ENCODE measurements at places on chromosomes 16 and 17.
A peak's percentile ranks its signal among the peaks of the same experiment; 100 is the strongest.

DNA sequence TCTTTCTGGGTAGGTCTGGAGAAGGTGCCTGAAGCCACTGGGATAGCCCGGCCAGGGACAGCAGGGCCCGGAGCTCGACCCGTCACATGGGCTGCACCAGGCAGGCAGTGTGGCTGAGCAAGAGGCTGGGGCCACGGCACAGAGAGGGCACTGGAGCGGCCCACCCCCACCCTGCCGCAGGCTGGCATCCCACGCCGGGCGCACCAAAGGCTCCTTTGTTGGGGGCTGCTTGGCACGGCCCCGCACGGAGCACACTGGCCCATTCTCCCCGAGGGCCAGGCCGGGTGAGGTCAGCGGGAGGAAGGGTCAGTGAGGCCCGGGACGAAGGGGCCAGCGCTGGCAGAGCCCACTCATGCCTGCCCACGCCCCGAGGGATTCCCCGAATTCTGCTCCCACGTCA, 36.5 kb upstream of the PVALEF start:
- DNase-seq = no peak

DNA sequence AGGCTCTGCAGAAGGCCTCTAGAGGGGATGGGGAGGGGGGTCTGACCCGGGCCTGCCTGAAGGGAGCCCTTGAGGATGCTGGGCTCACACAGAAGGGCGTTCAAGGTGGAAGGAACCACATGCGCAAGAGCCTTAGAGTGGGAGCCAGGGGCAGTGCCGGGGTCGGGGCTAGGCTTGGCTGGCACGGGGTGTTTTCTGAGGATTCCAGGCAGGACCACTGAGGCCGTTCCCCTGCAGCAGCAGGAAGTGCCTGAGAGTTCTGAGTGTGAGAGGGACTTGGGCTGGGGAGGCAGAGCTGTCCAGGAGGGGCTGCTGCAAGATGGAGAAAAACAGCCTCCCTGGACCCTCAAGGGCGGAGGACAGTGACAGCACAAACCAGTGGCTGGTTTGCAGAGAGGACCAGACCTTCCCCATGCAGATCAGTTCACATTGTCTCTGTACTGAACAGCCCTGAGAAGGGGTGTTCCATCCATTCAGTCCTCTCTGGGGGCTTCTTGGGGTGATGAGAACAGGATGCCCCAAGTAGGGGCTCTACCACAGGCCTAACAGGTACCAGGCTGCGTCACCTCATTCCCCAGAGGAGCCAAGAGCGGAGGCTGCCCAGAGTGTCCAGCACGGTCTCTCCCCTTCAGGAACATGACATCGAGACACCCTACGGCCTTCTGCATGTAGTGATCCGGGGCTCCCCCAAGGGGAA, 3.4 kb downstream of the NDRG4 start:
- no peak for DNase-seq

DNA sequence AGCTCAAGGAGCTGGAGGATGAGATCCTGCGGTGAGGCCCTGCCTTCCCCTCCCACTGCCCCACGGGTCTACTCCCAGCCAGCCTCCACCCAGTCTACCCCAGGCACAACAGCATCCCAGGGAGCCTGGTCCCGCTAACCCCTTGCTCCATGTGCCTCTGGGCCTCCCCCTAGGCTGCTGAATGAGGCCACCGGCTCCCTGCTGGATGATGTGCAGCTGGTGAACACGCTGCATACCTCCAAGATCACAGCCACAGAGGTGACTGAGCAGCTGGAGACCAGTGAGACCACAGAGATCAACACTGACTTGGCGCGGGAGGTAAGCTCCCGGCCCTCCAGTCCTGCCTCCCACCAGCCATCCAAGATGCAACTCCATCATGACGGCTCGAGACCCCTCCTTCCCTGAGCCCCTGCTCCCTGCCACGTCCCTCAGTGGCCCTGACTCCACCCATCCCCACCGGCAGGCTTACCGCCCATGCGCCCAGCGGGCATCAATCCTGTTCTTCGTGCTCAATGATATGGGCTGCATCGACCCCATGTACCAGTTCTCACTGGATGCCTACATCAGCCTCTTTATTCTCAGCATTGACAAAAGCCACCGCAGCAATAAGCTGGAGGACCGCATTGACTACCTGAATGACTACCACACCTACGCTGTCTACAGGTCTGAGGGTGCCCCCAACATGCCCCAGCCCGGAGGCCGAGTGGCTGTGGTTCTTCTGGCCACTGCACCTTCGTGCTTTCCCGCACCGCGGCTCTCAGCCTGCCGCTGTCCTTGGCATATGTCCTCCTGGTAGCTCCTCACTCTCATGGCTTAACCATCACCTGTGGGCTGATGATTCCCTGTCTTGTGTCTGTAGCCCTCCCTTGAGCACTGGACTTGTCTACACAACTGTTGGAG, 15.0 kb upstream of the KDM6B start:
- no peak for DNase-seq

- DNase-seq = peak; percentile 41
These were observed 40.8 kb downstream of the MRC2 start for GRCh38 chr17:62668091-62668804.

DNA sequence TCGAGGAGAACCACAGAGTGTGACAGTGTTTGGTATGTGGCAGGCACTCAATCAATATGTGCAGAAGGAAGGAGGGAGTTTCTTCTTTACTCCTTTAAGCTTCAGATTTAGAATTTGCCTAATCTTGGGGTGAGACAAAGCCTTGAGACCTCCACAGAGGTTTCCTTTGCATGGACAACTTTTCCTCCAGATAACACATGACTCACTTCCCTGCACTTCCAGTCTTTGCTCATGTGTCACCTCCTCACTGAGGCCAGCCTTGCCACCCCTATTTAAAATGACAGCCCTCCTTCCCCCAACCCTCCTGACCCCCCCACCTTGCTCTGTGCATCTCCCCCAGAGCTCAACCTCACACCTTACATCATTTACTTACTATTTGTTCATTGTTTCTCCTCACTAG, 17.4 kb upstream of the NOS2 start:
- no peak for DNase-seq

DNA sequence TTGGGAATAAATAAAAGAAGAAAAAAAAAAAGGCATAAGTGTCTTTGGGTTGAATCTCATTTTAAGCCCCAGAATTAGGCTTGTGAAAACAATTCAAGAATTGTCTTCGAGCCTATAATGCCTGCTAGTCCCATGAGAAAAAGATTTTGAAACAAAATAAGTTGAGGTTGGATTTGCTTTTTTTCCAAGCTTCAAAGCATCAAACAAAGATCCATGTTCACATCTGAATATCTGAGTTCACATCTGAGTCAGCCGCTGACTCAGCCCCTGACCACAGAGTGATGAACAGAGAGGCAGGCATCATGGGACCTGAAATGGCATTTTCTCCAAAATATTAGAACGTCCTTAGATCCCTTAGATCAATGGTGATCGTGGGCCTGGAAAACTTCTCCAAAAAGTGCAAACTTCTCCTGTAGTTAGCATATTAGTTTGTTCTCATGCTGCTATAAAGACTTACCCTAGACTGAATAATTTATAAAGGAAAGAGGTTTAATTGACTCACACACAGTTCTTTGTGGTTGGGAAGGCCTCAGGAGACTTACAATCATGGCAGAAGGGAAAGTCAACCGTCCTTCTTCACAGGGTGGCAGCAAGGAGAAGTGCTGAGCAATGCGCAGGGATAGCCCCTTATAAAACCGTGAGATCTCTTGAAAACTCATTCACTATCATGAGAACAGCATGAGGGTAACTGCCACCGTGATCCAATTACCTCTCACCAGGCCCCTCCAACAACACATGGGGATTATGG, 294.6 kb upstream of the HSBP1 start:
- DNase-seq = peak; percentile 89

GRCh38 chr17:63695889-63696288, 4.0 kb downstream of the LIMD2 start:
- DNase-seq = no peak

GRCh38 chr17:66647391-66647983, 187.4 kb upstream of the CACNG5 start:
- DNase-seq = no peak

DNA sequence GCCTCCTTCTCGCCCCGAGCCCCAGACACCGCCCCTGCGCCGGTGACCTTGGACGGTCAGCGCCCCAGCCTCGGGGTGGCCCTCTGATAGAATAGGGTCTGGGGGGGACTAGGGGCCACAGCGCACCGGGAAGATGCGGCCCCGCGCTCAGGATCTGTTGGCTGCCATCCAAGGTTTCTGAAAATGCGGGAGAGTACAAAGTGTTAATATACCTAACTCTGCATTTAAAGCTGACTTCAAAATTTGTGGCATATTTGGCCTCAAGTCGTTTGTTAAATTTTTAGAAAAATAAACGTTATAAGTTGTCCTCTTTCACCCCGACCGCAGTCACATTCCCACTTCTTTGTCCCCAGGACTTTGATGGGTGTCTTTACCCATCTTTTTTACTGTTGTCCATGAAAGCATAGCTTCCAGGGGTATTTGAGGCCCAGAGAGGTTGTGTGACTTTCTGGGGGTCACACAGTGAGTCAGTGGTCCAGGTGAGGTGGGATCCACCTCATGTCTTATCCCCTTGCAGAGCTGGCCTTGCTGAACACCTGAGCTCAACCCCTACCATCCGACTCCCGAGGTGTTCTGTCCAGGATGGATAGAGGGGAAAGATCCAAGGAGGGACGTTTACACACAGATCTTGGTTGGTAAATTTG, 796 bp downstream of the NT5M start:
- DNase-seq = no peak

DNA sequence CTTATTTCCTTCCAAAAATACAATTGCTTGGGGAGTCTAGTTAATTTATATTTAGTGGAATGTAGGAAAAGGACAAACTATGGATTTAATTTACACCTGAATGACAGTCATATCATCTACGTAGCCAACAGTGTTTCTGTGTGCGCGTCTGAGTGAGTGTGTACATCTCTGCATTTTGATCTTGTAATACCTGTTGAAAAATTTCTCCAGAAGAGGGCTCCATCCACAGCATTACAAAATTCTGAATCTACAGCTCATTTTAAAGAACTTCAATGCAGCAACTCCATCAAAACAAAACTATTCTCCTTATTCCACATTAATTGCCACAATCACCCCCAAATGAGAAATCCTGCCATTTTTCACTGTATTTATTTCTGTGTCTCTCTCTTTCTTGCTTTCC, 3.9 kb downstream of the CDH13 start:
- DNase-seq = no peak

DNA sequence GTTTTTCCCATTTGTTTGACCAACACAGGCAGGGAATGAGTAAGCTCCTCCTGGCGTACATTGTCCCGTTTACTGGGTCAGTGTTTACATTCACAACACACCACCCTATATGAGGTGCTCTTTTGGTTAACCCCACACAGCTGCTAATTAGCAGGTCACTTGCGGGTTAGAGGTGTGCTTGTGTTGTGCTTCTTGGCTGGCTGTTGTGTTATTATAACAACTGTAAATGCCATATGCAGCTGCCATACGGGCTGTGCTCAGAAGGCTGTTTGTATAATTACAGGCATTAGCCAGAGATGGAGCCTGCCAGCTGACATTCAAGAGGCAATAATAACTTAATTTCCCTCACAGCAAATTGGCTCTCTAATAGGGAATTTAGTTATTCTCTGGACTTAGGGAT, 205.1 kb upstream of the ELAC2 start:
- no peak for DNase-seq

- no peak for DNase-seq
These were observed 6.7 kb downstream of the PITPNA start for GRCh38 chr17:1555651-1556471.

GRCh38 chr16:73161977-73162376, 114.0 kb upstream of the ZFHX3 start:
- no peak for DNase-seq

GRCh38 chr17:44091200-44091997, 20.9 kb downstream of the G6PC3 start:
- DNase-seq = no peak

DNA sequence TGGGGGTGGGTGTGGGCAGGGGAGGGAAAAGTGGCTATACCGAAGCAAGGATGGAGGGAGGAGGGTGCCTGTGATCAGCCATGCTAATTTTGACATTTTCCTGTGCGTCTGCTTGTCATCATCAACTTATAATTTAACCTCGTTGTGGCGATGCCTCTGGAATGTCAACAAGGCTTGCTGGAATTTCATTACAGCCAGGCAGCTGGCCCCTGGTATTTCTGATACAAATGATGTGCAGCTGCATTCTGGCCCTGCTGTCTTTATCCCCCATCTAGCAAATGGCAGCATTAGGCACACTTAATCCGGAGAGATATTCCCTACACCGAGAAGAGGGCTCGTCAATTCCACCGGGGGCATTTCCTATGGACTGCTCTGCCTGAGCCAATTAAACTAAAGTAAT, 278.3 kb upstream of the CCL2 start:
- DNase-seq = no peak

GRCh38 chr16:88785106-88785924, at the start of gene PIEZO1:
Gene PIEZO1 (minus strand): TSS chr16:88785220. CDS start chr16:88784964, 256 bp downstream.
- peak; percentile 90 for DNase-seq

- DNase-seq = no peak
These were observed 63.0 kb downstream of the PGS1 start for GRCh38 chr17:78441271-78441971.

DNA sequence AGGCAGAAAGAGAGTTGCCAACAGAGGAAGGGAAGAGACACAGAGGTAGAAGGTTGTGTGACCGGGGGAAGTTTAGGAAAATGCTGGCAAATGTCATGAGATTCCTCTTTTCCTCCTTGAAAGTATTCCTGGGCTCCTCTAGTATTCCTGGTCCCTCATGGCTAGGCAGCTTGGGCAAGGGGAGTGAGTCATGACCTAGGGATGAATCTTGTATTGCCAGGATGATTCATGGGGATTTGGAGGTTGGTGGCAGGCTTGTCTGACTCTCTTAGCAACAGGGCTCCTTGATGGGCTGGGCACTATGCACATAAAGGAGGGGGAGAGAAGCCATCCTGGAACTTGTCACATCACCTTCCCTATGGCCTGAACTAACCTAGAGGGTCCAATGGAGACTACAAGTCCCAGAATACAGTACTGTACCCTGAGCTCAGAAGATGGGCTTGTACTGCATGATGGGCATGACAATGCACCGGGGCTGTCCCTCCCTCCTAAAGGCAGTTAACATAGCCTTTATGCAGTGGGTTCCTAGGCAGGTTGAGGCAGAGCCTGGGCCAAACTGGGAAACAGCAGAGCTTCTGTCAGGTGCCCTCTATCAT, 2.1 kb upstream of the SEZ6 start:
- peak; percentile 44 for DNase-seq

GRCh38 chr17:65550758-65551157, 10.7 kb downstream of the AXIN2 start:
- no peak for DNase-seq

- no peak for DNase-seq
These were observed 635.9 kb downstream of the WWOX start for GRCh38 chr16:78735337-78735736.

DNA sequence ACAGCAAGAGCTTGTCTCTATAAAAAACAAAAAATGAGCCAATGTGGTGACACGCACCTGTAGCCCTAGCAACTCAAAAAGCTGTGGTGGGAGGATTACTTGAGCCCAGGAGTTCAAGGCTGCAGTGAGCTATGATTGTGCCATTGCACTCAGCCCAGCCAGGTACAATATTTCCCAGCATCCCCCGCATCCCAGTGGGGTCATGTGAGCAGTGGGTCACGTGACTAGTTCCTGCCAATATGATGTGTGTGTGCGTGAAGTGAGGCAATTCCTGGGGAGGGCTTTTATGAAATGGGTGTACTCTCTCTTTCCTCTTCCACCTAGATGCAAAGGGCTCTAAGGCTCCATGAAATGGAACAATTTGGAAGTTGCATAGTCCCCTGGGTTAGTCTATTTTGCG, 81.3 kb downstream of the GSG1L start:
- no peak for DNase-seq

GRCh38 chr16:1721372-1721771, 15.4 kb downstream of the MAPK8IP3 start:
- DNase-seq = no peak
